NCI-H1048 (cell line): ENCODE measurements at places on chromosomes 7 and 10.

GRCh38 chr10:71232089-71232998 is 20.0 kb downstream of the UNC5B start:
- DNase-seq = no peak

DNA sequence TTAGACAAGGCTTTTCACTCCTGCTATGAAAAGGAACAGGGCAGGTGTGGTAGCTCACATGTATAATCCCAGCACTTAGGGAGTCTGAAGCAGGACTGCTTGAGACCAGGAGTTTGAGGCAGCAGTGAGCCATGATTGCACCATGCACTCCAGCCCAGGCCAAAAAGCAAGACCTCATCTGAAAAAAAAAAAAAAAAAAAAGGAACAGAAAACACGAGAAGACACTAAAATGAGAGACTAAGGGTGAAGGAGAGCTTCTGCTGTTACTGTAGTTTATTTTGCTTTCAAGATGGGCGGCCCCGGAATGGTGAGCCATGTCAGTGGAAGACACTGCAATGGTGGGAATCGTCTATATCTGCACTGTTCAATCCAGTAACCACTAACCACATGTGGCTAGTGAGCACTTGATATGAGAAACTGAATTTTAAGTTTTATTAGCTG is 9.9 kb downstream of the PIP4K2A start:
- no peak for DNase-seq

GRCh38 chr7:78080811-78081210 is 282.2 kb downstream of the PHTF2 start:
- no peak for DNase-seq

- no peak for DNase-seq
Measured at GRCh38 chr7:139613971-139614411, 90.5 kb downstream of the CLEC2L start.

GRCh38 chr10:129491123-129491734 is 24.2 kb downstream of the MGMT start:
- no peak for DNase-seq

DNA sequence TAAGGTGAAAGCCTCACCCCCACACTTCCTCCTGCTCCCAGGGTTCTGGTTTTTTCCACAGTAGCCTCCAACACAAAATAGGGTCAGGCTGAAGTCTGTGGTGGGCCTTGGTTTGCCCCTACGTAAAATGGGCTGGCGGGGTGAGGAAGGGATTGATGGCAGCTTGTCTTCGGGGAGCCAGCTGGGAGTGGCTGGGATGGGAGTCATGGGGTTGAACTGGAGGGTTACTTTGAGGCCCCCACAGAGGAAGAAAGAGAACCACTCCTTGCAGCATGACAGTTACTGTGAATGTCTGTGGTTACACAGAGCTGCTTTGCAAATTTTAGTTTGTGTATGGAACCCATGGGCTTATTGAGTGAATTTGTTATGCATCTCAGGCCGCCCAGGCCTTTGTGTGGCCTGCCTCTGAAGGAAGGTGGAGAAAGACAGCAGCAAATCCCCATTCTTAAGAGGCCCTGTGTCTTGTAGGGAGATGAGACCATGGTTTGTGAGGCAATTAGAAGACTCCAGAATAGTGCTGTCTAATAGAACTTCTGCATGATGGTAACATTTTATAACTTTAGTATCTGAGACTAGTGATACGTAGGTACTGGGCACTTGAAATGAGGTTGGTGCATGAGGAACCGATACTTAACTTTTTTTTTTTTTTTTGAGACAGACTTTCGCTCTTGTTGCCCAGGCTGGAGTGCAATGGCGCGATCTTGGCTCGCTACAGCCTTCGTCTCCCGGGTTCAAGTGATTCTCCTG is 8.1 kb downstream of the TRIM8 start:
- DNase-seq = no peak

- no peak for DNase-seq
Measured at GRCh38 chr10:101655570-101655969, 39.4 kb downstream of the FBXW4 start.
